ENCODE measurements at places on chromosomes 7 and 10.

DNA sequence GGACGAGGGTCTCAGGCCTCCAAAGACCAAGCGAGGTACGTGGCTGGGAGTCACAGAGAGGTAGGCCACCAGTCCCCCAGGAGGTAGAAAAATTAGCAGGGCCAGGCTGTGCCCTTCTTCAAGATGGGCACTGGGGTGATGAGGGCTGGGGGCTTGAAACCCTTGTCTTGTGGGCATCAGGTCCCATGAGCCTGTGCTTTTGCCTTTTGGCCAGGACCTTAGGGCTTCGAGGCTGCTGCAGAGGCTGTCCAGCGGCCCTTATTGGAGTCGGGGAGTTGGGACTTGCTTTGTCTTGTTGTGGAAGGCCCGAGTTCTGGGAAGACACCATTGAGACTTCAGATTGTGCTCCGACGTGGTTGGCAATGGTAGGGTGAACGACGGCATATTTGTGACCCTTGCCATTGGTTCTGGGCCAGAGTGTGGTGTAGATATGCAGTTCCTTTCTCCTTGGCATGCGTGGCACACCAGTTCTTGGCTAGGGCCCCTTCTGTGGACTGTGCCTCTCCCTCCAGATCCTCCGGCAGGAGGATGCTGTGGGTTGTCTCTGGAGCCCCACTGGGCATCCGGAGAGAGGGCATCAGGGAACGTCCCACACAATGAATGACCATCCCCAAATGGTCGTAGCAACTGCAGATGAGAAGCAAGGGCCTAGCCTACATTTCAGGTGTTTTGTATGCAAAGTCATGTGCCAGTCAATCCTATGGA is 931 bp downstream of the SH2D4B start:
- DNase-seq, result no peak

GRCh38 chr10:99667108-99667751 is 7.9 kb downstream of the ENTPD7 start:
- DNase-seq, result no peak

DNA sequence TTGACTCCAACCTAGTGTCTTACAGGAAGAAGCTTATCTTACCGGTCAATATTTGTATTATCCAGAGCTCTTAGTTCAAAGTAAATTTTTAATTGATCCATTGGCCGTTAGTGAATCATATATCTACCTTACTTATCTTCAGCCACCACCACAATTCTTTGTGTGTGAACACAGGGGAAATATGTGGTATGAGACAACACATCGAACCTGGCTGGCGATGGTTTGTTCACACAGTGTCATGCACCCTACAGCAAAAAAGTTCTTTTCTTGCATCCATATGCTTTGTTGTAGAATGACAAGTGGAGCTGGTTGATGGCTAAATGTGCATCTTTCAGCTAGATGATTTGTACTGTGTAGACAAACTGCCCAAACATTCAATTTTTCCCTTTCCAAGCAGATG is 65.8 kb downstream of the ARID5B start:
- no peak for DNase-seq

GRCh38 chr10:77710081-77710551 is 72.5 kb upstream of the KCNMA1 start:
- DNase-seq, result no peak

All from MM.1S (cell line).